ENCODE measurements at places on chromosomes 16 and 17.
A peak's percentile ranks its signal among the peaks of the same experiment; 100 is the strongest.

- peak; percentile 67 for DNase-seq
Measured at GRCh38 chr17:34386697-34387550, 23.9 kb upstream of the CCL1 start.

DNA sequence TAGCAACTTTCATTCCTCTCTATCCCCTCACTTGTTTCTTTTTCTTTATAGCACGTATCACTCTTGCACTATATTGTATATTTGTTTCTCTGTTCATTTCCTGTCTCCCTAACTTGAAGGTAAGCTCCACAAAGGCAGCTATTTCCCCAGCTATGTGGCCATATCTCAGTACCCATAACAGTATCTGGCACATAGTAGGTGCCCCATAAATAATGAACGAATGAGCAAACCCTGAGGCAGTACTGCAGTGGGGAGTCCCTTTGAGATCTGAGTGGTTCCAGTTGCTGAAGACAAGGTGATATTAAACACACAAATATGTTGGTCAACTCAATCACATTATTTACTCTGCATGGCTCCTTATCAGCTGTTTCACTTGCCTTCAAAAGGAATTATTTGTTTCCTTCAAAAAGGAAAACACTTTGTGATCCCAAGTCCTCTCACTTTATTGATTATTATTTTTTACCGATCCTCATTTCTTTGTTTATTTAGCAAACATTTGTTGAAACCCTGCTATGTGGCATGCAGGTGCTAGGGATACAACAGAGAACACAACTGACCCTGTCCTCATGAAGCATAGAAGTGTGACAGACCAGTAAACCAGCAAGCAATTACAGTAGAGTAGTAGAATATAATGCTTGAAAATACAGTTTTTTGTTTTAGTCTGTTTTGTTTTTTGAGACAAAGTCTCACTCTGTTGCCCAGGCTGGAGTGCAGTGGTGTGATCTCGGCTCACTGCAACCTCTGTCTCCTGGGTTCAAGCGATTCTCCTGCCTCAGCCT lies 5.7 kb upstream of the ADAP2 start:
- no peak for DNase-seq

DNA sequence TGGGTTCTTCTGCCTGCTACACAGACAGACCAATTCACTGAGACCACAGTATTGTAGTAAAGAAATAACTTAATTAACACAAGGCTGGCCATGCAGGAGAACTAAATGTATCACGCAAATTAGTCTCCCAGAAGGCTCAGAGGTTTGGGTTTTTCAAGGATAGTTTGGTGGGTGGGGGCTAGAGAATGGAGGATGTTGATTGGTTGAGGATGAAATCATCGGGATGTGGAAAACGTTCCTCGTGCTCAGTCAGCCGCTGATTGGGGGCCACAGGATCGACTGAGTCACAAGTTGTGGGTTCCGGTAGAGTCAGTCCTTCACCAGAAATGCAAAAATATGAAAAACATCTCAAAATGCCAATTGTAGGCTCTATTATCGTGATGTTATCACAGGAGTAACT lies 18.7 kb downstream of the RHOT1 start:
- DNase-seq, result no peak

- no peak for DNase-seq
Measured at GRCh38 chr17:79739148-79740062, 8.7 kb downstream of the ENPP7 start.

GRCh38 chr16:912684-913613 lies 57.8 kb downstream of the LMF1 start:
- no peak for DNase-seq

DNA sequence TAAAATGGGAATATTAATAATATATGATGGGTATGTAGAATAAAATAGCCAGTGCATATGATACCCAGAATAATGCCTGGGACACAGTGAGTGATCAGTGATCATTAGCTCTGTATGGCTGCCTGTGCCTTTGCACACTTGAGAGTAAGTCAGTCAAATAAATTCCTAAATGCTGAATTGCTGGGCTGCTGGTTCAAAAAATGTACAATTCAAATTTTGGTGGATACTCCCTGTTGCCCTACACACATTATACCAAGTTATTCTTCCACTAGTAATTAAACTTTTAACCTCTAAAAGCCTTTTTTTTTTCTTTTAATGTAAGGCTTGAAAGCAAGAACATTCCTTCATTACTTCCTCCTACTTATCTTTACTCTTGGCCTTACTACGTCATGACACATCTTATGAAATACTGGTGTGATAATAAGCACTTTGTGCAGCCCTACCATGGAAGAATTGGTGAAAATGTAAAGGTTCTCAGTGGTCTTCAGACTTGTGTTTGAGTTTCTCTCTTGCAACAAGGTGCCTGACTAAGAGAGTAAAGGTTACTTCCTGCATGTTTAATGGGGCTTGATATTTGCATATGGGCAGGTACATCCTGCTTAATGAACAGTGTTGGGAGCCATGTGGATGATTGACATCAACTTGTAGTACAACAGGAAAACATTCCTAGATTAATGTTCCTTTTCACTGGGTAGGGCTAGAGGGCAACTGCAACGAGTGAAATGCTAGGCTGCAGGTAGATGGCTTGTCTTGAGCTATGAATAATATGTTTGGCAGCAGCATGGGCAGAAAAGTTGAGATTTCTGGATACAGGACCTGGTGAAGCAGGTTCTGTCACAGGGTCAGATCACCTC lies 84.3 kb downstream of the PRKCA start:
- peak; percentile 47 for DNase-seq

DNA sequence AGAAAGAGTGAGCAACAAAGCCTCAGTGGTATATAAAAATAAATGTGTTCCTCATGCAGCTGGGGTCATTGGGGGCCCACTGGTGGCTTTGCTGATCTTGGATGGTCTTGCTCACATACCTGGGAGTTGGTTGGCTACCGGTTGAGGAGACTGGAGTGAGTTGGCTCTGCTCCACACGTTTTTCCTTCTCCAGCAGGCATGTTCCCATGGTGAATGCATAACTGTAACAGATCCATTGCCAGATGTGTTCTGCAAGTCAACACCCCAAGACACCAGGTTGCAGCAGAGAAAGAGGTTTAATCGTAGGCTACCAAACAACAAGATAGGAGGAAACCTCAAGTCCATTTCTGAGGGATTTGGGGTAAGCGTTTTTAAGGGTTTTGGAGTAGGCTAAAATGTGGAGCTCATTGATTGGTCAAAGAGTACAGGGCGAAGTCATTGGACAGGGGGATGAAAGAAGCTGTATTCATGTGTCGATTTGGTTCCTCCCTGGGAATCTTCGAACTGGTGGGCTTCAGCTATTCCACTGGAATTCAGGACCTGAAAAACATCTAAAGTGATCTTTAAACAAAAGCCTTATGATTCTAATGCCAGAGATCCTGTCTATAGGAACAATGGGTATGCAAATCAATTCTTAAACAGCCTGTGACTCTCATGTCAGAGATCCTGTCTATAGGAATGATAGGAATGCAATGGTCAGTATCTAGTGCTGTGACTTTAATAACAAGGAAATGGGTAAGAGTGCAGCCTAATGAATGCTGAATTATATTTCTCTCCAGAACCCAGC lies 467.5 kb upstream of the C16orf82 start:
- DNase-seq, result no peak

DNA sequence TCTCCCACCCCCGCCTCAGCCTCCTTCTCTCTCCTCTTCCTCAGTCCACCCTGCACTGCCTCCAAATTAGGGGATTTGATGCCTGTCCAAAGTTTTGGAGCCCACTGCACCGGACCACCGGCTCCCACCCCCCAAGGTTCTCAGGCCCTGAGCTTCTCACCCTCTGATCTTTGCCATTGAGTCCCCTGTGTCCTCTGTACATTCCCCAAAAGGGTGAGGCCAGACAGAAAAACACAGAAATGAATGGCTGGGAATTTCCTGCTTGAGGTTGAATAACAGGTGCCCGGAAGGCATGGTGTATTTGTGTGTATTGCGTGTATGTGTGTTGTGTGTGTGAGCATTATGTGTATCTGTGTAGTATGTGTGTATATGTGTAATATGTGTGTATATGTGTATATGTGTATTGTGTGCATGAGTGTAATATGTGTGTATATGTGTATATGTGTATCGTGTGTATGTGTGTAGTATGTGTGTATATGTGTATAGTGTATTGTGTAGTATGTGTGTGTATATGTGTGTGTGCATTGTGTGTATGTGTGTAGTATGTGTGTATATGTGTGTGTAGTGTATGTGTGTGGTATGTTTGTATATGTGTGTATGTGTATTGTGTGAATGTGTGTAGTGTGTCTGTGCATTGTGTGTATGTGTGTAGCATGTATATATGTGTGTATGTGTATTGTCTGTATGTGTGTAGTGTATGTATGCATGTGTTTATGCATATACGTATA lies 16.0 kb upstream of the CCL17 start:
- DNase-seq, result no peak

- peak; percentile 50 for DNase-seq
Measured at GRCh38 chr17:73900516-73900915, 256.3 kb upstream of the SDK2 start.

DNA sequence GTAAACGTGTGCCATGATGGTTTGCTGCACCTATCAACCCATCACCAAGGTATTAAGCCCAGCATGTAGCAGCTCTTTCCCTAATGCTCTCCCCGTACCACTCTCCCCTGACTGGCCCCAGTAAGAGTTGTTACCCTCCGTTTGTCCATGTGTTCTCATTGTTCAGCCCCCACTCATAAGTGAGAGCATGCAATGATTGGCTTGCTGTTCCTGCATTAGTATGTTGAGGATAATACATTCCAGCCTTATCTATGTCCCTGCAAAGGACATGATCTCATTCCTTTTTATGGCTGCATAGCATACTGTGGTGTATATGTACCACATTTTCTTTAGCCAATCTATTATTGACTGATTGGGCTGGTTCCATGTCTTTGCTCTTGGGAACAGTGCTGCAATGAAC lies 1294.9 kb upstream of the CDH8 start:
- no peak for DNase-seq

DNA sequence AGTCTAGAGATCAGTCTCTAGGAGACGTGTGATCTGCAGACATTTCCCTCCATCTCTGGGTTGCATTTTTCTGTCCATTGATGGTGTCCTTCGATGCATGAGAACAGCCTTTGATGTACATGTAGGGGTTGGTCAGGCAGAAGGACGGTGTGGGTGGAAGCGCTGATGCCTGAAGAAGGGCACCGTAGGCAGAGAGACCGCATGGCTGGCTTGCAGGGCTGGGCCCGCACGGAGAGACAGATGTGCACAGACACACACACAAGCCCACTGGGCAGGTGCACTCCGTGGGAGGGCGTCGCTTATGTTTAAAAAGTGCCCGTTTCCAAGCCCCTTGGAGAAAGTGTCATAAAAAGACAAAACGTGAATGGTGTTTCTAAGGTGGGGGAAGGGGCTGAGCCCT lies 15.7 kb upstream of the WFIKKN1 start:
- DNase-seq, result no peak

DNA sequence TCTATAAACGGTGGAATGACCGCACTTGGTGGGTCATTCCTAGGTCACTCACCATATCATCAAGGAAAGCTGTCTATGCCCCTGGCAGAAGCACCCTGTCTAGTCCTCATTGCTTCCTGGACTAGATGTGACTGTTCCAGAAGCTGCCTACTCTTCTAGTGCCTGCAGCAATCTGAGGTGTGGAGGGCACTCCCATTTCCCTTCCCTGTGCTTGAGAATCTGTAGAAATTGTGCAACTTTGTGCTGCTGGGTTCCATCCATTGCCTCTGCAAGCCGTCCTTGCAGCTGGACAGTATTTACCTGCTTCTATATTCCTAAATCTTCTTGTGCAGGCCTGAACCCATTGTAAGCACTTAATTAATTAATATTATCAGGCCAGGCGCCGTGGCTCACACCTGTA lies 52.1 kb downstream of the CACNG3 start:
- DNase-seq, result no peak

- DNase-seq, result no peak
Measured at GRCh38 chr16:19210968-19211367, 42.9 kb downstream of the SYT17 start.

DNA sequence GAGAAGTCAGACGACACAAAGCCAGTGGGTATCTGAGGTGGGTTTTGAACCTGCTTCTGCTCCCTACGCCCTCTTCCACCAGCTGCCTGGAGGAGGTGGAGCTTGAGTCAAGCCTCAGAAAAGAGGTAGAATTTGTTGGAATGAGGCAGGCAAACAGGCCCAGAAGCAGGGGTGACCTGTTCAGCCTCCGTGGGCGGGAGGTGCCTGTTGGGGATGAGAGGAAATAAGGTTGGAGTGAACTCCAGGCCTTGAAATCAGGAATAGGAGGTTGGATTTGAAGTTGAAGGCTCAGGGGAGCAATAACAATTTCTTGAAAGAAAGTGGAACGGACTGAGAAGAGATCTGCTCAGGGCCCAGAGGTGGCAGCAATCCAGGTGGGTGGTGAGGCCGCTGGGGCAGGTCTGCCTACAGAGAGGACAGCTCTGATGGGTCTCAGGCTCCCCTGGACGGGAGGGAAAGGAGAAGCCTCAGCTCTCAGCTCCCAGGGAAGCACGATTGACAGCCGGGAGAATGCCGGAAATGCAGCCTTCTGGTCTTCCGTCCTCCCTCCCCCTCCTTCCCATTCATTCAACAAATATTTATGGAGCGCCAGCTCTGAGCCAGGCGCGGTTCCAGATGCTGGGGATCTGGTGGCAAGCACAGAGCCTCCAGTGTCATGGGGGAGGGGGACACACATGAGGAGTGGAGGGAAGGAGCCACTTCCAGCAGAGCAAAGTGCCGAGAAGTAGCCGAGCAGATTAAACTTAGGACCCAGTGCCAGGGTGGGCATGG lies 61.9 kb upstream of the CIBAR2 start:
- DNase-seq, result peak; percentile 97

- DNase-seq, result peak; percentile 92
Measured at GRCh38 chr17:32912218-32912897, 15.6 kb upstream of the TMEM98 start.

GRCh38 chr17:63096426-63096825 lies 130.4 kb downstream of the TANC2 start:
- no peak for DNase-seq

- peak; percentile 87 for DNase-seq
Measured at GRCh38 chr17:2050300-2051060, 4.4 kb upstream of the HIC1 start.

DNA sequence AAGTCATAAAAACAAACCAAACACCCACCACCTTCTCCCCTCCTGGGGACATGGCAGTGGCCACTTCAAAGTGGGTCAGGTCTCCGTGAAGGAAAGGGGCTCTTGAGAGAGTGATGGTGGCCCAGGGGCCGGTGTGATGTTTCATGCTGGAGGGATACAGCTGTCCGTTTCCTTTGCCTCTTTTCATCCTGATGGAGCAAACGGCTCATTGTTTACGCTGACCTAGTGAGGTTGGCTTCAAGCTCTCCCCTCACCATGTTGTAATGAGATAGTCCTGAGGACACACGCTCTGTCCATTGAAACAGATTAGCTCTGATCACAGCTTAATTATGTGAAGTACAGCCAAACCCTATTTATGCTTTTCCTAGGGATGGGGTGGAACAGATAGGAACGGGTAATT lies 34.2 kb downstream of the CDH13 start:
- no peak for DNase-seq

DNA sequence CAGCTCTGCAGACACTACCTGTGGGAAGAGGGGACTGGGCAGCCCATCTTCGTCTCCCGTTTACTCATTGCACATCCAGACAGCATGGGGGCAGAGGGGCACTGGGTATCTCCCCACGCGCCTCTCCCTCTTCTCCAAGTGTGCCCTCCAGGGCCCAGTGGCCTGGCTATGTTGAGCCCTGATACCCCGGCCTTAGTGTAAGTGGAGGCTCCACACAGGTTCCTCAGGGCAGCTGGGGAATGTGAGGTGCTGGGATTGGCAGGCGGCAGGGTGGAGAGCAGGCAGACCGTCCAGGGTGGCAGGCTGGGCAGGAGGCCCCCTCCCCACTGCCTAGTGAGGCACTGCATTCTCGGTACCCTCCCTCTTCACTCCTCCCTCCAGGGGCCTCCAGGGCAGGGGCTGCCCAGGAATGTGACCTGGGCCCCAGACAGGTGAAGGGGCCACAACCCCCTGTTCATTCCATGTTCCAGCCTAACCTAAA lies 13.2 kb upstream of the NAGLU start:
- peak; percentile 53 for DNase-seq

Measured in islet precursor cell (in vitro differentiated cells).